Neural progenitor cell (in vitro differentiated cells): ENCODE measurements at places on chromosomes 2 and 18.

DNA sequence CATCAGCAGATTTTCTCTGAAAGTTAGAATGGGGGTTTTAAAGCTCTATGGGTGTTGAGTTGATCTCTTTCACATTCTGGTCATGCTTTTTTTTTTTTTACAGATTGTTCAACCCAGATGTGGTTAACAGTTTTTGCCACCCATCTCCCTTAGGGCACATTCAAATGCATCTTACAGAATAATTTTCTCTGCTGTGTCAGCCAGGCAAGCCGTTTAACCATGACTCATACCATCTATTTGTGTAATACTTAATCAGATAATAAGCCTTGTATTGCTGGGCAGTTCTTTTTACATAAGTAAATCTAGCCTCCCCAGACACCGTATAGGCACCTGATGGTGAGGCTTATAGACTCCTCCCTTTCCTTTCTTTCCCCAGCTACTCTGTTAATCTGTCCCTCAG, 62.0 kb downstream of the TGIF1 start:
- DNase-seq = no peak

DNA sequence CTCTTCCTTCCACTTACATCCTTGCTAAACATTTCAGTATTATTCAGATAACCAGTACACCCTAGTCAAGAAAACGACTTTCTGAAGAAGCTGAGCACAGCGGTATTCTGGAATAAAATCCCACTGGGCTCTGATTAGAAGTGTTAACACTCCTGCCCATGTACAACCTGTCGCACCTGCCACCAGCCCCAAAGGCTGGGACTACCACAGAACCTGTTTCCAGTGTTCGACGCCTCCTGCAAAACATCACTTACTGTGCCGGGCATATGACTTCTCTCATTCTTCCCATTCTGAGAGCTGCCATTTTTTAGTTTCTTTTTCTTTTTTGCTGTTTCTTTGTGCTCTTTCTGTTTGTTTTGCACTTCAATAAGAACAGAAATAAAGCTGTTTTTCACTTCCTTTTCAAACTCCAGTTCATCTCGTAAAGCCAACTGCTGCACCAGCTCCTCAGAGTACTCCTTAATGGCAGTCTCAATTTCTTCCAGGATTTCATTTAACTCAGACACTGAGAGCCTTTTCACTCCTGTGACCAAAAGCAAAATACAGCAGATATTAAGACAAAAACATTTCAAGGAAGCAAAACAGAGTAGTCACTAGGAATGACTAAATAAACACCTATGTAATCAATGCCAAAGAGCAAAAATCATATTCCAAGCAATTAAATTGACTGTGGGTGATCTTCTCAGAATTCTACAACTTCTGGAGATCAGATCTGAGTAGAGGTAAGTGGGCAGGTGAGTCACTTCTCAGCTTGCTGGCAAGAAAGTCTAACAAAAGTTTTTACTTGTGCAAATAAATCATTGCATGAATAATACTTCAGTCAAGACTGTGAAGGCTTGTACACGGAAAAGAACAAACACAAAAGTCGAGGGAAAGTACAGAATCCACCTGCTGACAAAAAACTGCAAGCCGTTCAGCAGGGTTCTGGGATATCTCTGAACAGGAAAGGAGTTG, 19.3 kb downstream of the FEZ2 start:
- no peak for DNase-seq

GRCh38 chr2:231900972-231901371, 25.2 kb downstream of the NPPC start:
- peak; percentile 47 for DNase-seq

DNA sequence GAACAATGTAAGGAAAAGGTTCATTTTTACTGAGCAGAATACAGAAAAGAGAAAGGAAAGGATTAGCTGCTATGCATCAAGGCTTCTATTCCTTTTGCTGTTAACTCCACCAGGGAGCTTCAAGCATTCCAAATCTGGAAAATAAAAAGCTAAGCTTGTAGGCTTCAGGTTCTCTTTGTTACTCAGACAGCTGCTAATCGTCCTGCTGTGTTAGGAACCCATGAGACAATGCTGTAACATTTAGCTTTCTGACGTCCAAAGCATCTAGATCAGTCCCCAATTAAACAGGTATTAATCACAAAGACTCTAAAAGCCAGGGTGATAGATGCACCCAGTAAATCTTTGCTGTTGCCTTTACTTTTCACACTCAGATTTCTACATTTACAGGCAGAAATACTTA, 103.8 kb downstream of the EPHA4 start:
- peak; percentile 79 for DNase-seq

DNA sequence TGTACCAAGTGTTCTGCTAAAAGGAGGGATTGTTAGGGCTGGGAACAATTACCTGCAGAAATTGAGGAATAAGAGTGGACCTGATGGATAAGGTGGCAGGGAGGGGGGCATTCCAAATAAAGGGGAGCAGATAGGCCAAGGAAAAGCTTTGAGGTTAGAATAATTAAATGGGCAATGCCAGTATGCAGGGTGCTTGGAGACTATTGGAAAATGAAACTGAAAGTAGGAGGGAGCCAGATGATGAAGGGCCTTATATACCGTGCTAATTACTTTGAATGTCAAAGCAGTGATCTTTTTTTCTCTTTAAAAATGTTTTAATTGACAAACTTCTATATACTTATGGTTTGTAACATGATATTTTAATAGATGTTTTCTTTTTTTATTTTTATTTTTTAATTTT, 42.9 kb downstream of the MMADHC start:
- DNase-seq = no peak
